Karpas-422 (cell line): ENCODE measurements at places on chromosomes 6 and 20.

DNA sequence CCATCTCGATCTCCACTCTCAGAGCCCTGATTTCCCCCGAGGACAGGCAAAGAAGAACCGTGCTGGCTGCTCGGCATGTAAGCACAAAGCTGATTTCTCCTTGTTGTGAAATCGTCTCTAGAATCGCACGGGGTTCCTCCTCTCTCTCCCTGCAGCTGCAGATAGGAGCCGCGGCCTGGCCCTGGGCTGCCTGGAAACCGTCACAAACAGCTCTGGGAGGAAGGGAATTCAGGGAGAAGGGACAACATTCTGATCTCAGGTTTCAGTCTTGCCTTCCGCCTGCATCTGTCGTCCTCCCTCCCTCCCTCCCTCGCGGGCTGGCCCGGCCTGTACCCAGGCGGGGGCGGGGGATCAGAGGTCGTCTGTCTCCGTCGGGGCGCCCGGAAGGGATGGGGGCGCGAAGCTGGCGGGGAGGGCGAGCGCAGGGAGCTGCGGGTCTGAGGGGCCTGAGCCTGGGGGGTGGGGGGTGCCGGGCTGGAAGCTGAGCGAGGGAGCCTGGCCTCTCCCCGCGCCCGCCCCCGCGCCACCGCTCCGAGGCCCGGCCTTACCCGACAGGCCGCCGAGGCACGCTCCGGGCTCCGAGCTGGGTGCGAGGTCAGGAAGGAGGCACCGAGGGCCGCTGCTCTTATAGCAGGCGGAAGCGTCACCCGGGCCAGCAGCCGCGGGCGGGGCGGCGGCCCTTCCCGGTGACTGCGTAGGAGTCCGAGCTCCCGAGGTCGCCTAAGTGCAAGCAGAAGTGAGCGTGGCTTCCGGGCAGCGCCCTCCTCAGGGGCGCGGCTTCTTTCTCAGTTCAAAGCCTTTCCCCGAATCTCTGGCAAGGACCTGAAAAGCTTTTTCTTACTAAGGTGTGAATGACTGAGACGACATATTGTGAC lies at the start of gene SERPINB1:
SERPINB1 (minus strand) TSS at position 600 of the 875 bp plus-strand sequence. CDS start 1,277 bp downstream, outside the sequence.
- DNase-seq, result no peak

DNA sequence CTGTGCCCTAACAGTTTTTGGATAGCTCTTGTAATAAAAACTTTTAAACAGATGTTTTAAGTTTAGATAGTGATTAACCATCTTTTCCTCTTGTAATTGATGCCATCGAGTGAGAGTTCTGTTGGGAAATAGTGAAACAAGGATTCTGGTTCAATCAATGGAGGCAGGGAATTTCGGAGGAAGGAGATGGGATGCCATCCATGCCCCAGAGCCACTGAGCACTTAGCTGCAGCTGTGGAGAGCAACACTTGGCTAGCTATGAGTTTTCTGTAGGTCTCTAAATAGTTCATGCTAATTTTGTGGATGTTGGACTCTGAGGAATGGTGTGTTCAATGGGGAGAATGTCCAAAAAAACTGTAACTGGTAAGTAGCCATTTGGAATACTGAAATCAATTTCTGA lies 16.7 kb downstream of the CBFA2T2 start:
- no peak for DNase-seq

DNA sequence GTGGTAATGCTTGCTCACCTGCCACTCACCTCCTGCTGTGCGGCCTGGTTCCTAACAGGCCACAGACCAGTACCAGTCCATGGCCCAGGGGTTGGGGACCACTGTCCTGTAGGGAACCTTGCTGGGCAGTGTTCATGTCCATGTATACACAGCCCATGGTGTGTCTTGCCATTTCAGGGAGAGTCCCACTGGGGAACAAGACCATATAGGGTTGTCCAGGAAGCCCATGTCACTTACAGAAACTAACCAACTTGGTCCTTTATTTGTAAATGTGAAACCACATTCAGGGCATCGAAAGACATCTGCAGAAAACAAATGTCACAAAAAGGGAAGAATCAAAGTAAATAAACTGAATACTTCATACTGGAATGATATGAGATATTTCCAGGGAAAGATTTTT lies 179.1 kb downstream of the NFATC2 start:
- DNase-seq, result no peak

GRCh38 chr6:111837641-111838500 lies 35.4 kb downstream of the FYN start:
- no peak for DNase-seq

DNA sequence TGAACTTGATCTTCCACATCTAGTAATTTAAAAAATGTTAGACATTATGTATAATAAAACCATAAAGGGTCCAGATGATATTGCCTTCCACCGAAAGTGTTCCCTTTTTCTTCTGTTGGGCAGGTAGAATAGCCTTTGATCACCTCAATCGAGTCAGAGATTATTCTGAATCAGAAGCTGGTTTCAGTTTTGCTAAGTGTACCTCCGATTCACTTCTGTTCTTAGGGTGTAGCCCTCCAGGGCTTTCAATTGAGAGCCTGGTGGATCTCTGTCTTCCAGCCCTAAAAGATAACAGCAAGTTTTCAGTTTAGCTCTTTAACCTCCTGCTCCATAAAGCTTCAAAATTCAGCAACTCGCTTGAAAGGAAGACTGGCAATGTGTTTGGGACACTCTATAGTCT lies 21.1 kb upstream of the AIG1 start:
- no peak for DNase-seq

GRCh38 chr6:138805016-138805765 lies 9.3 kb downstream of the ECT2L start:
- DNase-seq, result no peak

DNA sequence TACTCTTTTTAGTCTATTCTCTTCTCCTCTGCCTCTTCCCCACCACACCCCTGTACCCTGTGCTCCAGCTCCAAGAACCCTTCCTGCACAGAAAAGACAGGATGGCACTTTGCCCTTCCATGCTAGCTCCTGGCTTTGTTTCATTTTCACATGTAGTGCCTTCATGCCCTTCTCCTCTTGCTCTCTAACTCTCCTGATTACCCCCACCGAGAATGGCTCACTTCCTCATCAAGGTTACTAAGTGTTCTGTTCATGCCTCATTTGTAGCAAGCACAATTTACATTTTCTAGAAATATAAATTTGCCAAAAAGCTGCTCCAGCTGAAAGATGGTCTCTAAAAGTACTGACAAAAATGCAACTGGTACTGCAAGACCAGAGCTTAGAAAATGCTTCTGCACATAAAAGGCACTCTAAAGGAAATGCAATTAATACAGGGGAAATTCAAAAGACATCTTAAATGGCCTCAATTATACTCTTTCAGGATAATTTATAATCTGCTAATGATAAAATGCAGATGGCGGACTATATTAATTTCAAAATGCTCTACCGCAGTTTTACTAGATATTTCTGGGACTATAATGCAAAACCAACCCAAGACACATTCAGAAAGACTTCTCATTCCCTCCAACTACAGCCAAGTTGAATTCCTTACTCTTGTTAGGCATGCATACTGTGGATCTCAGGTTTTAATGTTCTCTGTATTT lies 570.2 kb downstream of the PRKN start:
- no peak for DNase-seq

DNA sequence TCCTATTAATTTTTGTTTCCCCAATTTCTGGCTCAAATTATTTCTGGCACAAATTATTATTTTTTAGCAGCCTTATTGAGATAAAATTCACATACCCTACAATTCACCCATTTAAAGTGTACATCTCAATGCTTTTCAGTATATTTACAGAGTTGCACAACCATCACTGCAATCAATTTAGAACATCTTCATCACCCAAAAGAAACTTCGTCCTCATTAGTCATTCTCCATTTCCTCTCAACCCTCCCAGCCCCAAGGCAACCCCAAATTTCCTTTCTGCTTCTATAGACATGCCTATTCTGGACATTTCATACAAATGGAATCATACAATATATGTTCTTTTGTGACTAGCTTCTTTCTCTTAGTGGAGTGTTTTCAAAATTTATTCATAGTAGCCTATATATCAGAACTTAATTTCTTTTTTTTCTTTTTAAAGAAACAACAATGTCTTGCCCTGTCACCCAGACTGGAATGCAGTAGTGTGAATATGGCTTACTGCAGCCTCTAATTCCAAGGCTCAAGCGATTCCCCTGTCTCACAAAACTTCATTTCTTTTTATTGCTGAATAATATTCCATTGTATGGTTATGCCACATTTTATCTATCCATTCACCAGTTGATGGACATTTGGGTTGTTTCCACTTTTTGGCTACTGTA lies 84.5 kb downstream of the DNAH8 start:
- no peak for DNase-seq

DNA sequence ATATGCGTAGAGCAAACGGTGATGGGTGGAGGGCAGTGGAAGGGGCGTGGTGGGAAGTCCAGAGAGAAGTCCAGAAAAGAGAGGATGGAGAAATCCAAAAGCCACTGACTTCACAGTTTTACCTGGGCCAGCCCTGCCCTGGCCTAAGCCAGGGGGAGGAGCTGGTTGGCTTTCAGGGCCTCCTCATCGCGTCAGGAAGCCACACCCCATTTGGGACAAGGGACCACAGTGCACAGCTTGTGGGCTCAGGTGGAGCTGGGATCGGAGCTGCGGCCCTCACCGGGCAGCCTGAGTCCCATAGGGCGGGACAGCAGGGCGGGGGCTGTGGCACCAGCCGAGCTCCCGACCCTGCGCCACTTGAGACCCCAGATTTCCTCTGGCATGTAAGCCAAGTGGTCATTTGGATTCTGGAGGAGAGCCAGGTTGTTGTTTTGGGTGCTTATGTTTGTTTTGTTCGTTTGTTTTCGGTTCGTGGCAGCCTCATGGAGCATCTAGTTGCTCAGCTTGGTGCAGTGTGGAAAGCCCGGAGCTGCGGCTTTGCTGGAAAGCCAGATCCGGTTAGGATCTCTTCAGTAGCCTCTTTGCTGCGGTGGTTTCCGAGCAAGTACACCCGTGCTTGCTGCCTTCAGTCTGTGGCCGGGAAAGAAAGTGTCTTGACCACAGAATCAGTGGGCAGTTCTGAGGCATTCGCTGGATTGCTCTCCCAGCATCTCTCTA lies 42.2 kb downstream of the RIOK1 start:
- no peak for DNase-seq

DNA sequence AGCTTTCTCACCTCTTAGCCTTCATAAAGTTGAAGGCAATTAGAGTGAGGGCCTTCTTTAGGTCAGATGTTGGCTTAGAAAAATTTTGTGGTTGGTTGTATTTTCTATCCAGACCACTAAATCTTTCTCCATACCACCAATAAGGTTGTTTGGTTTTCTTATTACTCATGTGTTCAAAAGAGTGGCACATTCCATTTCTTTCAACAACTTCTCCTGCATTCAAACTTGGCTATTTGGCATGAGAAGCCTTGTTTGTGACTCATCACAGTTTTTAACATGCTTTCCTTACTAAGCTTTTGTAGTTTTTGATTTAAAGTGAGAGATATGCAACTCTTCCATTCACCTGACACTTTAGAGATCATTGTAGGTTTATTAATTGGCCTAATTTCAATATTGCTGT lies 949.6 kb downstream of the TBC1D32 start:
- no peak for DNase-seq

DNA sequence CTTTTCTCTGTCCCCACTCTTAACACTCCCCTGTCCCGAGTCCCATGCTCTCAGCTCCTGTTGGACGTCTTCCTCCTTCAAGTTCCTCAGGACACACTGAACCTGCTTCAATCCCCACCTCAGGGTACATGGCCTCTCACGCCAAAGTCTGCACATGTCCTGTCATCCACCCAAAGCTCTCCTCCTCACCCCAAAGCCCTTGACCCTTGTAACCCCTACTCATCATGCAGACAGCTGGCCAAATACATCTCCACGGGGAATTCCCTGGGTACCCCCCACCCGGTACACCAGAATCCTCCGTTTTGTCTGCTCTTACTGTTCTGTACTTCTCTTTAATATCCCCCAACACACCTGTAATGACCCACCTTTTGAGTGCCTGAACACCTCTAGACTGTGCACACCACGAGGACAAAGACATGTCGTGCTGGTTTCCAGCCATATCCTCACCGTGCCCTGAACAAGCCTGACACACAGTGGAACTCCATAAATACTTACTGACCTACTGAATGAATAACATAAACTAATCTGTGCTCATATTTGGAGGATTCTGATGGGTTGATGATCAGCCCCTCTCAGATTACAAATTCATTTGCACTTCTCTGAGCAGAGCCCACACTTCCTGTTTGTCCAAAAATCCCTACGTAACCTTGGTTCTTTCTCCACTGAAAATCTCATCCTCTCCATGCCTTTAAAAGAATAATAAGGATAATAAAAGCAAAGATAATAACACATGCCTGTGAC lies 66.8 kb upstream of the EYA2 start:
- DNase-seq, result no peak

- peak; percentile 76 for DNase-seq
Observed at GRCh38 chr6:30493643-30494250, 4.4 kb downstream of the HLA-E start.

- no peak for DNase-seq
Observed at GRCh38 chr6:52641826-52642225, 29.1 kb upstream of the TMEM14A start.

GRCh38 chr6:112118034-112118433 lies 30.6 kb downstream of the FAM229B start:
- DNase-seq, result no peak

- no peak for DNase-seq
Observed at GRCh38 chr20:45067087-45067486, 33.8 kb downstream of the KCNS1 start.

DNA sequence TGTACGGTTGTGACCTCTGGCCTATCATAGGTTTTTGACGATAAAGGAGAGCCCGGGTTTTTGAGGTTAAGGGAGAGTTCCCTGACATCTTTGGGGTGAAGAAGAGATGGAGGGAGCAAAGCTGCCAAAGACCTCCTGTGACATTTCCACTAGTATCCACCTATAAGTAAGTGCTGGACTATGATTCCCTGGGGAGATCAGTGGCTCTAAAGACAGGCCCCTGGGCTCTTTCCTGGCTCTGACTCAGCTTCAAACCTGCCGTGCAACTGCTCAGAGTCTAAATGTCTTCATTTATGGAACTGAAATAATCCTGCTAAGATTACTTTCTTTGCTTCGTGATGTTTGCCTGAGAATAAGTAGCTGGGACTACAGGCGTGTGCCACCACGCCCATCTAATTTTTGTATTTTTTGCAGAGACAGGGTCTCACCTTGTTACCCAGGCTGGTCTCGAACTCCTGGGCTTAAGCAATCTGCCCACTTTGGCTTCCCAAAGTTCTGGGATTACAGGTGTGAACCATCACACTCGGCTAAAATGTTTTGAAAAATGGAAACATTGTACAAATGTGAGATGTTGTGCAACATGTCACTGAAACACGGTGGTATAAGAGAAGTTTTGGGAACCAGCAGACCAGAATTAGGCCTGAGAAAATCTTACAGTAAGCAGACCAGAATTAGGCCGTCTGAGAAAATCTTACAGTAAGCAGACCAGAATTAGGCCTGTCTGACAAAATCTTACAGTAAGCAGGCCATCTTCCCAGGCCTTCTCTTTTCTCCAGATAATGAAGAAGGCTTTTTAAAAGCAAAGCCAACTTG lies 1.1 kb upstream of the PAQR8 start:
- peak; percentile 36 for DNase-seq
